ENCODE measurements at places on chromosomes 3 and 15. TPM values are rescaled to one million over a fixed set of nuclear protein-coding genes. Genes with fewer than 3 reads are reported as not detected.

DNA sequence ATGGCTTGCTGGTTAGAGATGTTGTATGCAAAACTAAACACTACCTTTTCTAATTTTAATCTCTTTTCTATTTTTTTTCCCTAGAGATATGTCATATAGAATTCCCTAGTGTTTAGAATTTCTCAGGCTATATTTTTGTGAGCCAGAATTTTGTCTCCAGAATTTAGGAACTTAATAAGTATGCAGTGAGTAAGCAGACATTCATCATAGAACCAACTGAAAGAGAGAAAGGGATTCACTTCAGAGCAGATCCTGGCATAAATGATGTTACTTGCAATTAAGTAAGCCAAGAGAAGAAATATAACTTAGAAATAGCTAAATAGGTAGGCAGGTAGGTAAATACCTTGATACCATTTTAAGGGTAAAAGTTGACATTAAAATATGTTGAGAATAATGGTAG lies 288.9 kb downstream of the ZNF385D start:
- DNase-seq: no peak

DNA sequence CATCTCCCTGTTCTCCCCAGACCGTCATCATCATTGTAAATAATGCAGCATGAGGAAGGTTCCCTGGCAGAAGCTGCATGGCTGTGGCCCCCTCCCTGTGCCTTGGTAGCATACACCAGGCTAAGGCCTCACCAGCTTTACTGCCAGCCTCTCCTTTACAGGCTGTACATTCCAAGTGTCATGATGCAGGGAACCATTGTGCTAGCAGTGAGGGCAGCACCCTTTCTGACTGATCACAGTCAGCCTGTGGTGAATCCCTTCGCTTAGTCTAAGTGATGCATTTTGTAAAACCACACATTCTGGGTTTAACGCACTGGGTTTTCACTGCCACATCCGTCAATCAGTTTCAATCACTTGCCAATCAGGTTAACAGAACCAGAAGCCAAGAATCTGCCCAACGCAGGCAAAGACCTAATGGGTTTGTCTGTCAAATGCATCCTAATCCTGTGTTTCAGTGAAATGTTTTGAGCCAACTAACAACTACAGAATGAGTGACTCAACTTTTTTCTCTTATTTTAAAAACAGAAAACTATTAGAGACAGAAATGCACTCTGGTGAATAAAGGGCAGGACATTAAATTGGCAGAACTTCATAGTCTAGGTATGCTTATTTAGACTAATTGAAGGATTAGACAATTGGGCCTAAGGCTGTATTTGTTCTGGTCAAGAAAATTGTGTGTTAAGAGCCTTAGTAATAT lies 225.9 kb upstream of the DPH6 start:
- no peak for DNase-seq

DNA sequence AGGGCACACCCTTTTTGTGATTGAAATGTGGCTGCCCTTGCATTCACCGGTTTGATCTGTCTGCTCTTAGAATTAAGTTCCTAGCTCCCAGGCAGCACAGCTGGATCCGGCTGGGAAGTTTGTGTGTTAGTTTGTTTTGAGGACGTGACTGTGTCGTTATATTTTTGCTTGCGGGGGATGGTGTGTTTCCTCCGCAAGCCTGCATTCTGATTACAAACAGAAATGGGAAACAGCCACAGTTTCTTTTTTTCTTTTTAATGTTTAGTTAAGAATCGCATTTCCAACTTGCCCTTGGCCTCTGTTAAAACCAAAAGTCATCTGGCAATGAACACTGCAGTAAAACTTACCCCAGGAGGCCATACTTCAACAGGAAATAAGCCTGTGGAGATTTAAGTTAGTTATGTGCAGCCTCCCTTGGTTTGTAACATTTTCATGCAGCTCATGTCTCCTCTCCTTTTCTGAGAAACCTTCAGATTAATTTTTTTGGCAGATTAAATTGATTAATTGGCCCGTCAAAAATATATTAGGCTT lies 888 bp downstream of the TMOD3 start:
- no peak for DNase-seq

GRCh38 chr3:140225996-140226395 lies 291.0 kb downstream of the CLSTN2 start:
- no peak for DNase-seq

GRCh38 chr15:38563723-38564519 lies 693 bp downstream of the RASGRP1 start:
- DNase-seq: peak; percentile 82

- no peak for DNase-seq
Observed at GRCh38 chr15:41927536-41927935, 33.7 kb upstream of the SPTBN5 start.

GRCh38 chr3:73136941-73137340 lies 75.5 kb downstream of the EBLN2 start:
- no peak for DNase-seq

The GP9 gene
- not detected for total RNA-seq

DNA sequence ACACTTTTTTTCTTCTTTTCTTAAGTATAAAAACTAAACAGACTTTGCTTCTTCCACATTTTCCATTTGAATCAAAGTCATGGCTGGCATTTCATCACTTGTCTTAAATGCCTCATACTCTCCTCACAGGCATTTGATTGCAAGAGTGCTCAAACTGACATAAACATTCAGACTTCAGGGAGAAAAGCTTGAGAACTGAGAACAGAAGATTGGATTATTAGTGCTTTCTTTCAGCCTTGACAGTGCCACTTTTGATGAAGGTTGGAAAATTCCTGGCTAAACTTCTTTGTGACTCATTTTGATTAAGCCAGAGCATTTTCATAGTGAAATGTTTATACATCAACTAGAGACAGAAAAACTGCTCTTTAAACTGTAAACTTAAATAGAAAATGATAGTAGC lies 544.4 kb downstream of the DIPK2A start:
- no peak for DNase-seq

DNA sequence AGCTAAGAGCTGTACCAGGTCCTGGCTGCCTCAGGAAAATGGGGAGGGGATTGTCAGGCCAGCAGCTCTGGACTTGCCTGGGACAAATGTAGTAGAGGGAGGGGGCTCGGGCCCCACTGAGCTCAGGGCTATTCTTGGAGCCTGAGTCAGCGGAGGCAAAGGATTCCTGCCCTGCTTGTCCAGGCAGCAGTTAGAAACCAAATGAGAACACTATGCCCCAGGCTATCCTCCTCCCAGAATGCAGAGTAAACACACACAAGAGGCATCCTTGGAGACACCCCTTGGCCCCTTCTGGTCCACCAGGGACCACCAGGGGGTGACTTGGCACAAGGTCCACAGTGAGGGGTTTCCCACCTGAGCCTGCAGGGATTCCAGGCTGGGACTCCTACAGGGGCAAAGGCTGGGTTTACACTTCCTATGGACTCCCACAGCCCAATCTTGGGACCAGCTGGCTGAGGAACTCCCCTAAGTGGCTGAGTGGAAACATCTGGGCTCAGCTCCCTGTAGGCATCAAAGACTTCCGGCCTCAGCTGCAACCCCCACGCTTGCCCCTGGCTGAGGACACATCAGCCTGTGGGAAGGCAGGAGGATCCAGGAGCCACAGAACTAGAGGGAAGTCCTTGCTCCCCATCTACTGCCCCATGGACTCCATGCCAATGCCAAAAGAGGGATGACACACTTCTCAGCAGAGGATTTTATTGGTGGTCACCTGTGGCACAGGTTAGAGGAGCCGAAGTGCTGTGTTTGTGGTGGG lies 3.4 kb upstream of the COL7A1 start:
- DNase-seq: no peak

The CAMKV gene
- 0.39 TPM for total RNA-seq

The RAB6B gene
- total RNA-seq: 7.6 TPM

- no peak for DNase-seq
Observed at GRCh38 chr15:91255670-91256192, 155.7 kb downstream of the SV2B start.

GRCh38 chr3:62669161-62669560 lies 206.1 kb downstream of the CADPS start:
- DNase-seq: no peak

GRCh38 chr3:172885704-172886103 lies 135.2 kb downstream of the ECT2 start:
- no peak for DNase-seq

- no peak for DNase-seq
Observed at GRCh38 chr3:193680220-193680619, 87.2 kb downstream of the OPA1 start.

GRCh38 chr3:33877187-33877586 lies 78.8 kb downstream of the PDCD6IP start:
- DNase-seq: no peak

- DNase-seq: no peak
Observed at GRCh38 chr3:131701153-131701770, 198.5 kb upstream of the MRPL3 start.

DNA sequence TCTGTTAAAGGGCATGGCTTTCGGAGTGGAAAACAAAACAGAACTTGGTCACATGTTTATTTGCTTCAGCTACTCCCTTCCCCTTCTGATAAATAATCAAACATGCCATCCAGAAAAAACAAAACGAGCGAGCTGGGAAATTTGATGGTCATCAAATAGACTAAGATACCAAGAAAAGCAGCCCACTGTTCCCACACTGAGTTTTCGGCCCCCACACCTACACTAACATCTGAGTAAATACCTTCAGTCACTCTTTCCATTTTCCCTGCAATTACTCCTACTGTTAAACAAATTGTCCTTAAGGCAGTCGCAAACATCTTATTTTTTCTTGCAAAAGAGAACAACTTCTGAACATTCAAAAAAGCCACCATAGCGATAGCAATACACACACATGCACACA lies 454.6 kb downstream of the FOXP1 start:
- no peak for DNase-seq

DNA sequence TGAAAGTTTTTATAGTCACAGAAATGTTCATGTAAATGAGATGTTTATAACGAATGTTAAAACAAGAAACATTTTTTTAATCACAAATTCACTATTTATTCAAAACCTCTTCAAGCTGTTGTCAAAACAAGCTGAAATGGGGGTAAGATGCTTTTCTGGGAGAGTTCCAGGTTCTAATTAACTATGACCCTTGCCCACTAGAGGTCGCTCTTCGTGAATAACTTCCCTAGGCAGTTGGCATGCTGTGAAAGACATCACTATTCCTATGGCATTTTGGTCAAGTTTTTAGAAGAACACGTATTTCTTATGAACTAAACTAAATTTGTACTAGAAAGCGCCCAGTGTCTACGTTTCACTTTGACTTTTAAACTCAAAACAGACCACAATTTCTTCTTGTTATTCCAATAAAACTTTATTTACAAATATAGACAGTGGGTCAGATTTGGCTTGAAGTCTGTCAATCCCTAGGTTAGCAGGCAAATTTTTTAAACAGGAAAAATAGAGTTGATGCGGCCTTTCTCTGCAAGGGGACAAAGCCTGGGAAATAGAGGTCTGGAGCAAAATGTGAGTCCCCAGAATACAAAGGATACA lies 62.8 kb upstream of the CMTM8 start:
- DNase-seq: peak; percentile 21

GRCh38 chr3:124887932-124888298 lies 750 bp upstream of the ITGB5 start:
- DNase-seq: no peak

DNA sequence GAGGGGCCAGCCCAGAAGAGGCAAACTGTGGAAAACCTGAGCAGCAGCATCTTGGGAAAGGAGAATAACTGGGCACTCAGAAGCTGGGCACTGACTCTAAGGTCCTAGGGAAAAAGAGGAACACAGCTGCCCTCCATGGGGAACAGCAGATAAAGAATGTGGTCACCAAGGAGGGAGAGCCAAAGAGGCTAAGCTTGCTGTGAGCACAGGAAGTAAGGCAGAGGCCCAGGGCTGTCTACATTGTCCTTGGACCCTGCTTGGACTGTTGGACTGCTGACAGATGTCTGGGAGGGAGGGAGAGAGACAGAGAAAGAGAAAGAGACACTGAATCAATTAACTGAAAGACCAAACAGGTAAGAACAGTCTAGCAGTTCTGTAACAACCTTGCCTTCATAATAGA lies 4.5 kb upstream of the MNS1 start:
- no peak for DNase-seq

DNA sequence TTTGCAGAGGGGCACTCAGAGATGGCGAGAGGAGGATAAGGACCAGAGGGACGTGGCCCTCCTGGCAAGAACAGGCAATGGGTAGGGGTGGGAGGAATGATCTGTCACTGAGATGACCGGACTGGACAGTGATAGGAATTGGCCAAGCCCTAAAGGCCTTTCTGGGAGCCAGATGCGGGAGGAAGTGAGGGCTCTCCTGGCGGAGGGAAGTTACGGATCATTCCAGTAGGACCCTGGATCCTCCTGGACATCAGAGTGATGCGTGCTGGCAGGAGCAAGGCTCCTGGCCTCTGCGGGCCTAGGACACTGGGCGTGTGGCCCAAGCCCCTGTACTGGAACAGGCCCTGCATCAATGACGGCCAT lies 23.4 kb downstream of the KIF7 start:
- no peak for DNase-seq

The MITF gene
- total RNA-seq: 0.07 TPM

DNA sequence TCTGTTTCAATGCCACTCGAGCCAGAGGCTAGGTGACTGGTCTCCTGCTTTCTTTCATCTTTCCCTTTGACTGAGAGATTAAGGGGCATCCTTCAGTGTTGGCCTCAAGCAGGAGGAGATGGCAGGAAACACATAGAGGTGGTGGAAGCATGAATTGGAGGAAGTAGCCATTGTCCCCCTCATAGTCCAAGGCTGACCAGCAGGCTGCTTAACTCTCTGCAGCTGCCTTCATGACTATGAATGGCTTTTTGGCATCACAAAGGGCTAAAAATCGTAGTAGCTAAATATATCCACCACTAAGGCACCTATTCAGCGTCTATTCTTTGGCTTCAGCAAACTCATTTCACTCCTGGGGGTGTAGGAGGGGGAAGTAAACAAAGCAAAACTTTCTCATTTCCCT lies 7.0 kb upstream of the FRMD4B start:
- no peak for DNase-seq

The LRRC31 gene
- total RNA-seq: 0.07 TPM

The RASSF1 gene
- total RNA-seq: 74.2 TPM

DNA sequence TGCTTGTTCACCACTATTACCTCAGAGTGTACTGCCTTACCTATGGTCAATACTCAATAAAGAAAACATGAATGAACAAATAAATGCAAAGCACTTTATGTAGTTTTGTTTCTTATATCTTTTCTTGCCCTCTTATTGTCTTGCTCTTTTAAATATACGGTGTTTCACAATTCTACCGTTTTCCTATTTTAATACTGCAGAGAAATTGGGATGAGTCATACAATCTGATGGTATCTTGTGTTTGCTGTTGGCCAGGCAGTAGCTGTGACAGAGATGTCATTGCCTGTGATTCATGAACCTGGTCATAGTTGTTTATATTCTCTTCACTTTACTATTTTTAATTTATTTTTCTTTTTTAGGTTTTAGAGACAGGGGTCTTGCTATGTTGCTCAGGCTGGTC lies 48.3 kb downstream of the SERP1 start:
- no peak for DNase-seq

DNA sequence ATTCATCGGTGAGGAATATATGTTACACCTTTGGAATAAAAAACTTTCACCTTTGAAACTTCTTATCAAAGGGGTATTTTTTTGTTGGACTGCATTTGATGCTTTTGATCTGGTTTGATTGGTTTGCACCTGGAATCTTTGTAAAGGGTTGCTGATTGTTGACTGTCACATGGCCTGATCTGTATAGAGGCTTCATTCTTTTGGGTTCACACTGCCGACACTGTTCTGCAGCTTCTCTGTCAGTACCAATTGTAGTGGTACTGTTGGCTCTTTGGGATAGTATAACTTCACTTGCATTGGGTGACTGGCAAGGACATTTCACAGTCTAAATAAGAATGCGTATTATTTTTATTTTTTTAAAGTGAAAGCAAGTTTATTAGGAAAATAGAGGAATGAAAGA lies 155.7 kb downstream of the DOCK3 start:
- no peak for DNase-seq

The LXN gene
- total RNA-seq: 25.8 TPM
